Activated CD4-positive, CD25-positive, alpha-beta regulatory T cell (primary cell): ENCODE measurements at places on chromosomes 6 and 20.
A peak's percentile ranks its signal among the peaks of the same experiment; 100 is the strongest.

GRCh38 chr20:45306431-45306982, at the start of gene RBPJL:
Gene RBPJL (plus strand): TSS chr20:45306840. CDS start chr20:45306923, 83 bp downstream.
- DNase-seq = peak; percentile 10

- no peak for DNase-seq
These were observed 292.2 kb upstream of the JAG1 start for GRCh38 chr20:10965936-10966470.

- no peak for DNase-seq
These were observed 44.2 kb upstream of the ESR1 start for GRCh38 chr6:151763303-151763702.

GRCh38 chr6:112024464-112024863, 29.4 kb upstream of the CCN6 start:
- no peak for DNase-seq

DNA sequence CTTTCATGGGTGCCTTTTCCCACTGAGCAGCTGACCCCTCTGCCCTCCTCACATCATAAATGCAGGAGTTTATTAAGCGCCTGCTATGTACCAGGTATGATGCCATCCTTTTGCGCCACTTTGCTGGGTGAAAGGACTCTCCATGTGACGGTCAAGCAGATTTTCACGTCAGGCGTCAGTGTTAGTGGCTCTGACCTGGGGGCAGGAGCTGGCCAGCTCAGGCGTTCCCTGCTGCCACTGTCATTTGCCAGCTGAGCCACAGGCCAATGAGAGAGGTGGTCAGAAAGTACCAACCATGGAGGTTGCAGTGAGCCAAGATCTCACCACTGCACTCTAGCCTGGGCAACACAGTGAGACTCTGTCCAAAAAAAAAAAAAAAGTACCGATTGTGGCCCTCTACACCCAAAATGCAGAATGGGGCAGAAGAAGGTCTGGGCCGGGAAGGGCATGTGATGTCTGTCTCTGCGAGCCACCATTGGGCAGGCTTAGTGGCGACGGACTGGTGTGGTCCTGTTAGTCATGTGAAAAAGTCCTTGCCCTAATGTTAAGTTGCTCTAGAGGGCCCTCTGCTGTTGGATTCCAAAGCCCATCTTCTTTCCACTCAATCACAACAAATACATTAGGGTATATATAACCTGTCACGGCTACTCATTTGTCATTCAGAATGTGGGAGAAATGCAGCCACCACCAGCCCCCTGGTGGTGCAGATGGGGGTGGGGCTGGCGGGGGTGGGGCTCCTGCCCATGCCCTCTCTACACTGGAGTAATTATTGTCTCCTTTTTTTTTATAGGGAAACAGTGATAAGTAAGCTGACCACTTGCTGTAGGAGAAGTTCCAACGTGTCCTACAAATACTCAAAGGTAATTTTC, 18.4 kb upstream of the SLC22A1 start:
- no peak for DNase-seq

- no peak for DNase-seq
These were observed 52.8 kb downstream of the YTHDF1 start for GRCh38 chr20:63163171-63163570.

- no peak for DNase-seq
These were observed 1.7 kb upstream of the C20orf203 start for GRCh38 chr20:32675223-32675975.

DNA sequence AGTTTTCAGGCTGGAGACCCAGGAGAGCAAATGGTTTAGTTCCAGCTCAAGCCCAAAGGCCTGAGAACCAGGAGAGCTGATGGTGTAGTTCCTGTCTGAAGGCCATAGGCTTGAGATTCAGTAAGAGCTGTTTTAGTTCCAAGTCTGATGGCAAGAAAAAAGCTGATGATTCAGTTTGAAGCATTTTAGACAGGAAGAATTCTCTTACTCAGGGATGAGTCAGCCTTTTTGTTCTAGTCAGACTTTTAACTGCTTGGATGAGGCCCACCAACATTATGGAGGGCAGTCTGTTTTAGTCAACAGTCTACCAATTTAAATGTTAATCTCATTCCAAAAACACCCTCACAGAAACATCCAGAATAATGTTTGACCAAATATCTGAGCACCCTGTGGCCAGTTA, 2.5 kb downstream of the ZSCAN26 start:
- DNase-seq = no peak

- DNase-seq = no peak
These were observed 149.7 kb upstream of the ENPP5 start for GRCh38 chr6:46320505-46320904.

DNA sequence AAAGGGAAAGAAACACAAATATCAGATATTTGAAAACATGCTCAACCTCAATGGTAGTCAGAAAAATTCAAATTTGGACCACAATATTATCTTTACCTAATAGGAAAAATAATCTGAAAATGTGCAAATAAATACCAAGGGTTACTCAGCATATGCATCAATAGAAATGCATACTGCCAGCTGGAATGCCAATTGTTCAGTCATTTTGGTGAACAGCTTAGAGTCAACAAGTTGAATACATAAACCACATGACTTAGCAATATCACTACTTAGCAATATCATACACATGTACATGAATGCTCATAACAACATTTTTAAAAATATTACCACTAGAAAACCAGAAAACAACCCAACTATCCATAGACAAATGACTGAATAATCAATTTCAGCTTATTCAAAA, 212.7 kb downstream of the PTPRK start:
- no peak for DNase-seq

- DNase-seq = no peak
These were observed 65.4 kb upstream of the ZNFX1 start for GRCh38 chr20:49343246-49343645.

GRCh38 chr6:112117554-112117953, 30.2 kb downstream of the FAM229B start:
- no peak for DNase-seq

DNA sequence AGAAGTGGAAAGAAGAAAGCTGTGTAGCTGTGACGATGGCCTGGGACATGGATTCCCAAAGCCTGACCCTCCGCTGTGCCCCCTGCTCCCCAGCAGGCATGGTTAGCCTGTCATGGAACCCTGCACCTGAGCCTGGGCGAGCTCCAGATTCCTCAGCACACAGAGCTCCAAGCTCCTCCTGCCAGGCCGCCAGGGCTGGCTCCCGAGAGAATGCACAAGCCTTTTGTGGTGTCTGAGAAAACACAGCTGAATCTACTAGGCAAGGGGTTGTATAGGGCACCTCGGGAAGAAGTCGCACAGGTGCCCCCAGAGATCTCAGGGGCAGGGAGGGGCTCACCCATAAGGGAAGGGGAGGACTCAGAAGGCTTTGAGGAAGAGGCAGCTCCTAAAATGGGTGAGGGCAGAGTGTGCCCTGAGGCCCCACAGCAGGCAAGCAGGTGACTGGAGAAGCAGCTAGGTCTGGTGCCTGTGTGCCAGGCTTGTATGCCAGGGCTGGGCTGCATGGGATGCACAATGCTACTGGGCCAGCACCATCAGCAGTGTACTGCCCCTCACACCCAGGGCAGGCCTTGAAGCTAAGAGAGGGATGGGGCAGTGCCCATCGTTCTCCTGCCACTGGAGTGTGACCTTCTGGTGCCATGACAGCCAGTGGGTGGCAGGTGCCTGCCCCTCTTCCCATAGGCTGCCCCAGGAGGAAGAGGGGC, 64.3 kb upstream of the CD93 start:
- DNase-seq = no peak

GRCh38 chr6:110813338-110814101, 1.7 kb downstream of the CDK19 start:
- DNase-seq = no peak

DNA sequence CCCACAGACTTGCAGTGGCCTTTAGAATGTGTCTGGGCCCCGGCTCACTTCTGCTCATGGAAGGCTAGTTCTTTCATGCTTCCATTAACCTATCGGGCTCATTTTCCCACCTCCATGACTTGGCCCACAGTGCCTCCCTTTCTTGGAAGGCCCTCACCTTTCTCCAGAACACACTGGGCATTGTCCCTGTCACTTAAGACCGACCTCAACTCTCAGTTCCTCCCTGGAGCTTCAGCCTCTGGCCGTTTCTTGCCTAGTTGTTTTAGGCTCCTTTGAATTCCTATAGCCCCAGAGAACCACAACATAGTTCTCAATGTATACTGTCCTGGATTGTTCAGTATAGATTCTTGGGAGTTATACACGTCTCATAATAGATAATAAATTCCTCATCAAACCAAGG, 19.3 kb upstream of the TNFAIP3 start:
- no peak for DNase-seq

DNA sequence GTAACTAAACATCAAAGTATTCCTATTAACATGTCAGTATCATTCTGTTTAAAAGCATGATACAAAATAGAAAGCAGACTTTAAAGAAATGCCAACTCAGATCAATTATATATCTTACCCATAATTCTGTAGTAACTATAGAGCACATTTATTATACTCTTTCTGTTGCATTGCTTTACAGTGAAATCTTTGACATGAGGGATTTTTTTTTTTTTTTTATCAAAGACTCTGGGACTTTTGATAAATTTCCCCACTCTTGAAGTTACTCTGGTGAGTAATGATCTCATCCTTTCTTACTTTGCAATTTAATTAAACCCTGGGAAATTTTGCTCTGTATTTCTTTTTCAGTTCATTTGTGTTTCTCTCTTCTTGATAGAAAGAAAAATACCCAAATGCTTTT, 17.4 kb downstream of the ADGRF4 start:
- DNase-seq = no peak

- no peak for DNase-seq
These were observed 4.8 kb downstream of the TCEA2 start for GRCh38 chr20:64067733-64068307.

DNA sequence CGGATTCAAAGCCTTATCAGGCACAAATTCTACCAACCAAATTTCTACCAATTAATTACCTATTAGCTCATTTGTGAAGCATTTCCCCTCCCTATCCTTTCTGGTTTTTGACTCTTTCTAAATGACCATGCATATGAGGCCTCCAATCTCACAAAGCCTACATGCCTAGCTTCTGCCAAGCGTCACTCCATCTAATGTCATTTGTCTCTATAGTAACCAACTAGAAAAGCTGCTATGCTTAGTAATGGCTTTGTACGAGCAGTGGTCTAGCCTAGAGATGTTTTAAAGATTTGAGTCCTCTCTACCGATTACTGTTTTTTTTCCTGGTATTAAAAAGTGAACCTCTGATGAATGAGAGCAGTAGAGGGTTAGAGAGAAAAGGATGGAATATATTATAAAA, 4.8 kb upstream of the ASF1A start:
- DNase-seq = no peak

- DNase-seq = no peak
These were observed 356.9 kb downstream of the KIF16B start for GRCh38 chr20:16216227-16216913.

DNA sequence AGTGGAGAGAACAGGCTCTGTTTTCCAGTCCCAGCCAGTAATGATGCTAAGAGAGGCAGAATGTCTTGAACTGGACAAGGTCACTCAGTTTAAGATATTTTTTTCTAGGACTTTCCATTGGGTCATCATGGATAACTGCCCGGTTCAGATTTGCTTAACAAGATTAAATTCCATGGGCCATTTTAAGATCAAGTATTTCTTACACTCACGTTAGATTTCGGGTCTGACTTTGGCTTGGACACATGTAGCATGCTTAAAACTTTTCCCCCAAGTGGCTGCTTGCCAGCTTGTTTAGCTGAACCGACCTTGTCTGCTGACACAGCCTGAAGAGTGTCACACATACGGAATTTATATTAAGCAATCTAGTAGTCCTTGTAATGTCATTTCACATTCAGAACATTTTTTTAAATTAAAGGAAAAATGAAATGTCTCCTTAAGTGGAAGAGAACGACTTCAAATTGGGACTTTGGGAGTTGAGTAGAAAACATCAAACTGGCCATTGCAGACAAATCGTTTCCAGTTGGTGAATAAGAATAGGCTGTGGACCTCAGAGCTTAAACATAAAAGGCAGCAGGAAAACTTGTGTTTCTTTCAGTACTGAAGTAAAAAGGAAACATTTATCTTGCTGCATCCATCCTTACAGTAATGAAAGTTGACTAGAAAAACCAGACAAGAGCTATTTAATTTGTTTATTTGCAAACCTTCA, 29.0 kb downstream of the ARMC2 start:
- no peak for DNase-seq

DNA sequence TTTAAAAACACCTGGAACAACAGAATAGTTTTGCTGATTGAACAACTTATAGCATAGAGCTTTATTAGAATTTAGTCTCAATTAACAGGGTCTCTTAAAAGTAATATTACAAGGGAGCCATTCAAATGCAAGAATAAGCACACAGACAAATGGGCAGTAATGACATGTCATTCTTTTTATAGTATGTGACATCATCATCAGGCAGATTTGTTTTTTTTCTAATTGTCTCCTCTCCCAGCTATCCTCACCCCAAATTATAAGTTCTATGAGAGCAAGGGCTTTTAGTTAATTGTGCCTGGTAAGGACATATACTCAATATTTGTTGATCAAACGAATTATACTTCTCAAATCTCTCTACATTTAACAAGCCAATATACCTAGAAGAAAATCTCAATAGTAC, 11.0 kb downstream of the PGM3 start:
- no peak for DNase-seq

GRCh38 chr6:141483598-141484061, 649.1 kb upstream of the GJE1 start:
- DNase-seq = no peak
